C1 segment of cervical spinal cord (tissue), 14 donors: ENCODE measurements at places on chromosomes 6 and 20.
A peak's percentile ranks its signal among the peaks of the same experiment; 100 is the strongest.

DNA sequence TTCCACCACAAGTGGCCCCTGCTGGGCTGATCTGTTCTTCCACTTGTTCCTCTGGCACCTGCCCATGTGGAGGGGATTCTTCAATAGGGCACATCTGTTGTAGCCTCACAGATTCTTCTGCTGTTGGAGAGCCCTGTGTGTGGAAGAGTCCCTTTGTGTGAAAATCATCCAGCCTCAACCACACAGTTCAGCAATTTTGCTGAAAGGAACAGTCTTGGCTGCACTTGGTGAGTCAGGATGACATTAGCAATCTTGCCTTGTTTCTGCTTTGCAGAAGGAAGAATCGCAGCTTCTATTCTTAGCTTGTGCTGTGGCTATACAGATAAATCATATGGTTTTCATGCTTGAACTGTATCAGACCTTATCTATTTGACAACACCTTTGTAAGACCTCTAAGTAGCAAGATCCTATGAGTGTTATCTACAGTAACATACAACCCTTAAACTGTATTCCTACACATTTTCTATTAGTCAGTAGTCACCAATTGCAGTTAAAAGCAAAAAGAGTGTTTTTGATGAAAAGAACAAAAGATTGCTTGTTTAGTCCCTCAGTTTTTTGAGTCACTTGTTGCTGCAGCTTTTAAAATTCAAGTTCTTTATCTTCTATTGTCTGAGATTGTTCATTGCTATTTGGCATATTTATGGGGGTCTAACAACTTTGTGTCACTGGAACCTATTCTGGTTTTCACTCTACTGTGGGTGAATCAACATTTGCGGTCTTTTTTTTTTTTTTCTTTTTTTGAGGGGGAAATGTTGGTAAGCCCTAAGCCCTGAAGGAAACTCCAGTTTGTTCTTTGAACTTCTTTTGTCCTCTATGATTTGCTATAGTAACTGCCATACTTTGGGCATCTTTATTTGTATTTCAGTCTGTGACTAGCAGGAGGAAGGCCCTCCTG, 231.6 kb downstream of the TFAP2B start:
- DNase-seq = peak; percentile 3

GRCh38 chr6:2854396-2854982, 12.8 kb upstream of the SERPINB1 start:
- DNase-seq = peak; percentile 44

- no peak for DNase-seq
Observed at GRCh38 chr6:123966618-123967017, 163.0 kb downstream of the NKAIN2 start.

DNA sequence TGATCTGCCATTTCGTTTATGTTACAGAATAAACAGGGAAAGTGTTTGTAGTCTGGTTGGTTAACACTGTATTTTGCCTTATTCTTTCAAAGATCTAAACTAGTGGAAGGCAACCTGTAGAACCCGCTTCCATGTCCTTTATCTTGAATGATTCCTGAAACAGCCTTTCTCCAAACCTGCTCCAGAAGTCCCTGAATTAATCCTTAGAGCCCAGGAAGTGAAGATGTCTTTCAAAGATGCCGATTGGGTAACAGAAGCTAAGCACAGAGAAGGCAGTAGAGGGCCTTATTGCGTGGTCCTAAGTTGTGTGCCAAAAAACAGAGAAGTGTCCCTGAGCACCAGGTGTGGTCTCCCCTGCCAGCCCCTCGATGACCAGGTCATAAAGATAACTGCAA, 19.2 kb upstream of the ZSCAN16 start:
- no peak for DNase-seq

GRCh38 chr6:109477184-109477583, 5.8 kb downstream of the ZBTB24 start:
- no peak for DNase-seq

DNA sequence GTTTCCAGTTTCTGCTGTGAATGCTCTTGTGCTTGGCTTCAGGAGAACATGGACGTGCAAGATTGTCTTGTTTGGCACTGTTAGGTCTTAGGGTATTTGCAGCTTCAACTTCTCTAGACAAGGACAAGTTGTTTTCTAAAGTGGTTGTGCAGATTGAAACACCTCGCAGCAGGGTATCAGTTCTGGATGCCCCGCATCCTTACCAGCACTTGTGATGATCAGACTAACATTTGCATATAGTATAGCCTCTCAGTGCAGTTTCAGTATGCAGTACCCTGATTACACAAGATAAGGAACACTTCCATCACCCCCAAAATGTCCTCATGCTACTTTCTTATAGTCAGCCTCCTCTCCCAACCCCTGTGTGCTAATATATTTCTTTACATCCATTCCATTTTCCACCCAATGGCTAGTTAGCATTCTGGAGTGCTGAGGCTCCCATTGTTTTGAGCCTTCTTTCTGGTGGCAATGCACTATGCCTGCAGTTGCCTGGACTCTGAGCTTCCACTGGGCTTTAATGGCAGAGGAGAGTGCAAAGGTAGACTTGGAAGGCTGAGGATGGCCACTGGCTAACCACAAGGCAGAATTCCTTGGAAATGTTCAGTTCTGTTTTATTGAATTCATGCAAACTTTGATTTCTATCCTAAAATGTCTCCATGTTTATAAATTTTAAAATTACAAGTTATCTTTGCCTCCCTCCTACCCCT, 35.4 kb downstream of the KIF3B start:
- DNase-seq = no peak

GRCh38 chr6:69391106-69391505, 405.7 kb downstream of the LMBRD1 start:
- no peak for DNase-seq

GRCh38 chr20:7712661-7713060, 227.6 kb downstream of the HAO1 start:
- DNase-seq = no peak

DNA sequence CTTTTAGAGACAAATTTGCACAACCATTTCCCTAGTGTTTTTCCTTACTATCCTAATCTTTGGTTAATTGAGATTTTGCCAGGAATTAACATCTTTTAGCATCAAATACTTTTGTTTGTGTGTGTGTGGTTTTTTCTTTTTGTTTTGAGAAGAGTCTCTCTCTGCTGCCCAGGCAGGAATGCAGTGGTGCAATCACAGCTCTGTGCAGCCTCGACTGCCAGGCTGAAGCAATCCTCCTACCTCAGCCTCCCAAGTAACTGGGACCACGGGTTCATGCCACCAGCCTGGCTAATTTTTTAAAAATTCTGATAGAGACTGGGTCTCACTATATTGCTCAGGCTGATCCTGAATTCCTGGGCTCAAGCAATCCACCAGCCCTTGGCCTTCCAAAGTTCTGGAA, 28.5 kb downstream of the BAK1 start:
- DNase-seq = no peak

DNA sequence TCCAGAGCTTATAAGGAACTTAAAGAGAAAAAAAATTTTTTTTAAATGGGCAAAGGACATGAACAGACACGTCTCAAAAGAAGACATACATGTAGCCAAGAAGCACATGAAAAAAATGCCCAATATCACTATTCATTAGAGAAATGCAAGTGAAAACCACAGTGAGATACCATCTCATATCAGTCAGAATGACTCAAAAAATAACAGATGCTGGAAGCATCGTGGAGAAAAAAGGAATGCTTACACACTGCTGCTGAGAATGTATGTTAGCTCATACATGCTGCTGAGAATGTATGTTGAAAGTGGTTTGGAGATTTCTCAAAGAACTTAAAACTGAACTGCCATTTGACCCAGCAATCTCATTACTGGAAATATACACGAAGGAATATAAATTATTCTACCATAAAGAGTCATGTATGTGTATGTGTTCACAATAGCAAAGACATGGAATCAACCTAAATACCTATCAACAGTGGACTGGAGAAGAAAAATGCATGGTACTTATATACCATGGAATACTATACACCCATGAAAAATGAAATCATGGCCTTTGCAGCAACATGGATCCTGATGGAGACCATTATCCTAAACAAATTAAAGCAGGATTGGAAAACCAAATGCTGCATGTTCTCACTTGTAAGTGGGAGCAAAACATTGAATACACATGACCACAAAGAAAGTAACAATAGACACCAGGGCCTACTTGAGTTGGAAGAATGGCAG, 5.2 kb downstream of the OR11A1 start:
- DNase-seq = no peak

- DNase-seq = no peak
Observed at GRCh38 chr6:30345852-30346251, 896 bp downstream of the RPP21 start.

DNA sequence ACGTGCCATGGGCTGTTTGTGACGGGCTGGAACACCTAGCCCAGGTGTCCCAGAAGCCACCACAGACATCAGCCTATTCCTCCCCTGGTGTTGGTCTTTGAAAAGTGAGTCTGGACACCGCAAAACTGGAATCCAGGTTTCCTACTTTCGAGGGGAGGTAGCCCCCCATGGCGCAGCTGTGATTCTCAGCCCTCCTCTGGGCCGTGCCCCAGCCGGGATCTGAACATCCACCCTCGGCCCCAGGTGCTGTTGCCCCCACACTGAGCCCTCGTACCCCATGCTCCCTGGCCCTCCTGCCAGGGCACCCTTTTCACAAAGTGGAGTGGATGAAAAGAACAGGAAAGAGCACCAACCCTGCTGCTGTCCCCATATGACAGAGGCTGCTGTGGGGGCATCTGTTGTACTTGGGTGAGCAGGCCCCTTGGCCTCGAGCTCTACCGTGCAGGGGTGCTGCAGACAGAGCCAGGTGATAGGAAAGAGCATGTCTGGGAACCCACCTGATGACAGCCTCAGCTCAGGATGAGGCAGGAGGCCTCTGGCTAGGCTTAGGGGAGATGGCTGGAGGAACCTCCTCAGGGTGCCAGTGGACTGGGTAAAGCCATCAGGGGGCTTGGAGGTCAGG, 18.8 kb upstream of the MAS1L start:
- no peak for DNase-seq

DNA sequence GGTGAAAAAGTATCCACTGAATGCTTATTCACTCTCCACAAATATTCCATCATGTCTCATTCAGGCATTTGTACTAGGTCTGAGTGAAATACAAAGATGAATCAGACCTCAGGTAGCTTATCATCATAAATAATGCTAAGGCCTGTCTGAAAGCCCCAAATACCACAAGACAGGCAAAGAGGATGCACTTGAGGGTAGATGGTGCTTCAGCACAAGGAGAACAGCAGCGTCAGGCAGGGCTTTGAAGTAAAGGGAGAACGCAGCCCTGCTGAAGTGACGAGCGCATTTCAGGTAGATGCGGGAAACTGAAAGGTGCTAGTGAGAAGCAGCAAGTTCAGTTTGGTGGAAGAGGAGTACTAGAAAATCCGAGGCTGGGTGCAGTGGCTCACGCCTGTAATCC, 38.7 kb downstream of the MAP3K5 start:
- no peak for DNase-seq

DNA sequence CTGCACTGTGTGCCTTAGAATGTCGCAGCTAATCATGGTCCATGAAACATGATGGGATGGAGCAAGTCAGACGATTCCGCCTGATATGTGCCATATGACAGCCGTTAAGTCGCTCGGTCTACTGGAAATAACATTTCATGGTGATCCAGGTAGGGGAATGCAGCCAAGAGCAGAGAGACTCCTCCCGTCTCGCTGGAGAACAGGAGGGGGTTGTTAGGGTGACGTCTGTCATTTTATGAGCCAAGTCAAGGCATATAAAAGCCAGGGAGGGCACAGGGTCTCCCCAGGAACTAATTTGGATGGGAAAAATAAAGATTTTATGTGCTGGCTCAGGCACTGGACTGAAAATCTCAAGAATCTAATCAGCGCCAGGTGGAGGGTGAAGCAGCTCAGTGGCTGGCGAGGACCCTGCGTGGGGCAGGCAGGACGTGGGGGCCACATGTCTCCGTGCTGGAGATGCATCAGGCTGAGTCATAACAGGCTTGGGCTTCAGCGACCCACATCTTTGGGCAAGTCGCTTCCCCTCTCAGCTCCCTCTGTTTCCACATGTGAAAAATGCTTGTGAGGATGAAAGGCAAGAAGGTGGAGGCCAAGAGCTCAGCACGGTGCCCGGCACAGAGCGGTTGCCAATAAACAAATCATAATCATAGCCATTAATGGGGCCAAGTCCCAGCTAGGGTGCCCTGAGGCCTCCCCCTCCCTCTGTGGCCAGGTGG, 234.6 kb downstream of the ANKRD60 start:
- DNase-seq = no peak

GRCh38 chr6:144758602-144759001, 473.5 kb downstream of the UTRN start:
- DNase-seq = no peak

GRCh38 chr20:50909413-50909812, 21.8 kb downstream of the ADNP start:
- no peak for DNase-seq

- no peak for DNase-seq
Observed at GRCh38 chr6:90436403-90436802, 139.8 kb upstream of the BACH2 start.

GRCh38 chr6:22020299-22021003, 276.4 kb downstream of the PRL start:
- DNase-seq = no peak

DNA sequence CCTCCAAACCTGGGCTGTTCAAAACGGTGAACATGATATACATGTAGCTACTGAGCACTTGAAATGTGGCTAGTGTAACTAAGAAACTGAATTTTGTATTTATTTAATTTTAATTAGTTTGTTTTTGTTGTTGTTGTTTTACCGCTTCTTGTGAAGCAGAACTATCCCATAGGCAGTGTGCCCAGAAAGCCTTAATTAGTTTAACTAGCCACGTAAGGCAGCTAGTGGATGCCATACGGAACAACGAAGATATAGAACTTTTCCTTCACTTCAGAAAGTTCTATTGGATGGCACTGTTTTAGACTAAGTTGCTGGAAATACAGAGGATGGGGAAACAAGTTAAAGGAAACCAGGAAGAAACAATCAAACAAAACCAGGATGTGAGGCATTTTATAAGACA, 70.6 kb downstream of the NUDT3 start:
- DNase-seq = no peak

DNA sequence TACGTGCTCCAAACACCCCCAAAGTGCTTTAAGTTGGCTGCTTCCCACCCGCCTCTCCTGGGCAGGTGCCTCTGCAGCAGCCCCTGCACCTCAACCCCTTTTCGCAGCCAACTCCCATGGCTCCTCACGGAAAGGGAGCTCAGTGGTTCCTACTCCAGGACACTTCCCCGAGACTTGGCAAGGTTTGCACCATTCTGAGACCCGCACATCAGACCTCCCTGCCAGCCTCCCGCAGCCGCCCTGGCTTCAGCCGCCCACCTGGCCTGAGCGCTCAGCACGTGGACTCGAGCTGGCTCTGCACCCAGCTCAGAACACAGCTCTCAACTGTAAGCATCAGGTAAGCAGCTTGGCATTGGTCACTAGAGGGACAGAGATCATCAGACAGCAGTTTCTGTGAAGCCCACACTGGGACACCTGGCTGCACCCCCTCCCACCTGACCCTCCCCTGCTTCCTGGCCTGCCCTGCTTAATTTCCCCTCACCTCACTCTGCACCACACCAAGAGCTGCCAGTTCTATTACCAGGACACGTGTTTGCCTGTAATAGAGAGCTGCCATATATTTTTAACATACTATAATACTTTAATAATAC, 28.5 kb downstream of the GMDS start:
- DNase-seq = no peak
